ENCODE measurements at places on chromosomes 6 and 20.
A peak's percentile ranks its signal among the peaks of the same experiment; 100 is the strongest.

- no peak for DNase-seq
Observed at GRCh38 chr6:152018876-152019275, 211.4 kb downstream of the ESR1 start.

- DNase-seq = no peak
Observed at GRCh38 chr6:111692327-111693164, 86.9 kb upstream of the TRAF3IP2 start.

GRCh38 chr6:146679386-146679785 is 80.6 kb downstream of the ADGB start:
- no peak for DNase-seq

DNA sequence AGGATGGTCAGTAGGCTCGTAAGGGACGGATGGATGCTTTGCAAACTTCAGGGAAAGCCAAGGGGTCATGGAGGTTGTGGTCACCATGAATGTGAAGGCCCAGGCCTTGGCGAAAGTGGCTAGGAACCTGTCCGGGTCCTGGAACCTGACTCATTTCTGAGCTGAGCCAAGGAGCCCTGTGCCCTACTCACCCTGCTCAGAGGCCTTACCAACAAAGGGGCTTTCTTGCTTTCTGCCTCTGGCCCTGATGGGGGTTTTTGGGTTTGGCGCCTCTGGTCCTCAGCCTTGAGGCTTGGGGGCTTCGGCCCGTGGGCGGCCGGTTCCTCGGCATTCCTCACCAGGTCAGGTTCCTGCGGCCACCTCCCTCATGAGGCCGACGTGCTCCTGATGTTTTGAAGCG is 155.1 kb downstream of the DTNBP1 start:
- DNase-seq = no peak

- DNase-seq = peak; percentile 7
Observed at GRCh38 chr6:52984247-52984646, 10.8 kb downstream of the GSTA4 start.

GRCh38 chr6:235763-236360 is 56.4 kb upstream of the DUSP22 start:
- no peak for DNase-seq

GRCh38 chr6:321158-321438 is 28.8 kb downstream of the DUSP22 start:
- DNase-seq = no peak

- DNase-seq = no peak
Observed at GRCh38 chr6:116390581-116390980, 19.8 kb downstream of the DSE start.

GRCh38 chr6:48318670-48319069 is 207.7 kb upstream of the PTCHD4 start:
- DNase-seq = no peak

DNA sequence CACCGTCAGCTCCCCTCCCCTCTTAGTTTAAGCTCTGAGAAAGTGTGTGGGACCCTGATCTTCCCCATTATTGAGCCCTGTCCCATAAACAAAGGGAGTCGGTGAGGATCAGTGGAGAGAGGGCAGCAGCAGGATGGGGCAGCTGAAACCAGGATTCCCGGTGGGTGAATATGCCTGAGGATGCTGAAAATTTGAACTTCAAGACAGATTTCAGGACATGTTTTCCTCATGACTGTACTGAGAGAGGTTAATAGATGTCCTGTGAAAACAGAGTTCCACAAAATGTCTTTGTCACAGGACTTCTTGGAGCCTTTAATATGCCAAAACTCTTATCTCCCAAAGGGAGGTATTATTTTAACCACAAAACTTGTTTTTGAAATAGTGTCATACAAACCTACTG is 53.5 kb upstream of the SLC22A16 start:
- DNase-seq = no peak

DNA sequence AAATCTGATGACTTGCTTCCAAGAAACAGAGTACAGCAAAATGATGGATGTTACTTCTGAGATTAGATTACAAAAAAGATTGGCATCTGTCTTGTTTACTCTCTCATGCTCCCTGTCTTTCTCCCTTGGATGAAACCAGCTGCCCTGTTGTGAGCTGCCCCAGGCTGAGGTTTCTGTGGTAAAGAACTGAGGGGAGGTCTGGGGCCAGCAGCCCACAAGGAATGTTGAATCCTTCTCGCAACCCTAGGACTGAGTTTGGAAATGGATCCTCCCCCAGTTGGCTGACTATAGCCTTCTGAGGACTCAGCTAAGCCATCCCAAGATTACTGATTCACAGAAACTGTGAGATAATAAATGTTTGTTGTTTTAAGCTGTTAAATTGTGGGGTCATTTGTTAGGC is 5.6 kb upstream of the HECA start:
- DNase-seq = no peak

GRCh38 chr20:17287503-17287902 is 60.7 kb downstream of the PCSK2 start:
- no peak for DNase-seq

DNA sequence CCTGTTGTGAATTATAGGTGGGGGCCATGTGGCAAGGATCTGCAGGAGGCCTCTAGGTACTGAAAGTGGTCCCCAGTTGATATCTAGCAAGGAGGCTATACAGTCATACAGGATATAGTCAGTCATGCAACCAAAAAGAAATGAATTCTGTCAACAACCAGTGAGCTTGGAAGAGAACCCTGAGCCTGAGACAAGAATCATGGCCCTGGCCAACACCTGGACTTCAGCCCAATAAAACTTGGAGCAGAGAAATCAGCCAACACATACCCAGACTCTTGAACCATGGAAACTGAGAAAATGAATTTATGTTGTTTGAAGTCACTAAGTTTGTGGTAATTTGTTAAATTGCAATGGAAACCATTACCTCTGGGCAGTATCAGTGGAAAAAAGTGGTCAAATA is 370.2 kb downstream of the KIF16B start:
- DNase-seq = no peak

GRCh38 chr20:33322456-33322855 is 39.4 kb downstream of the BPIFB1 start:
- DNase-seq = no peak

GRCh38 chr6:116062496-116062895 is 1.8 kb upstream of the FRK start:
- no peak for DNase-seq

GRCh38 chr6:79238919-79239318 is 4.4 kb upstream of the HMGN3 start:
- DNase-seq = no peak

- peak; percentile 18 for DNase-seq
Observed at GRCh38 chr6:135094403-135094821, 39.8 kb upstream of the HBS1L start.

GRCh38 chr20:1786486-1786885 is 108.7 kb upstream of the SIRPA start:
- no peak for DNase-seq

DNA sequence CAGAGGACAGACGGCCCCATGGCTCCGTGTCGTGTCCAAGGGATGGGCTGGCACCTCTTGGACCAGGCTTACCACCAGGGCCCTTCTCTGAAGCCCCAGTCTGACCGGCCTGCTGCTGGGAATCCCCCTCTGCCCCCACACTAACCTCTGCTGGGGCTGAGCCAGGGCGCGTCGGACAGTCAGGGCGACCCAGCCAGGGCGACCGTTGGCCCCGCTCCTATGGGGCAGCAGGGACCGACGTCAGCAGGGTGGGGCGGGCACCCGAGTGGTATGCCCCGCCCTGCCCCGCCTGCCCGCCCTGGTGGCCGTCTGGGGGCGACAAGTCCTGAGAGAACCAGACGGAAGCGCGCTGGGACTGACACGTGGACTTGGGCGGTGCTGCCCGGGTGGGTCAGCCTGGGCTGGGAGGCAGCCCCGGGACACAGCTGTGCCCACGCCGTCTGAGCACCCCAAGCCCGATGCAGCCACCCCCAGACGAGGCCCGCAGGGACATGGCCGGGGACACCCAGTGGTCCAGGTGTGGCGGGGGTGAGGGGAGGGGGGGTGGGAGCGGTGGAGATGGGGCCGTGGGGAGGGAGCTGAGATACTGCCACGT is at the start of gene SLC17A9:
TSS of gene SLC17A9 (plus strand) at position 337 of the 595 bp plus-strand sequence. CDS start at position 459, 122 bp downstream.
- no peak for DNase-seq

- DNase-seq = no peak
Observed at GRCh38 chr20:10553326-10553984, 118.3 kb downstream of the SLX4IP start.

- DNase-seq = no peak
Observed at GRCh38 chr6:30062471-30063178, 1.6 kb downstream of the POLR1H start.

- DNase-seq = no peak
Observed at GRCh38 chr20:6663751-6664388, 103.6 kb upstream of the BMP2 start.

DNA sequence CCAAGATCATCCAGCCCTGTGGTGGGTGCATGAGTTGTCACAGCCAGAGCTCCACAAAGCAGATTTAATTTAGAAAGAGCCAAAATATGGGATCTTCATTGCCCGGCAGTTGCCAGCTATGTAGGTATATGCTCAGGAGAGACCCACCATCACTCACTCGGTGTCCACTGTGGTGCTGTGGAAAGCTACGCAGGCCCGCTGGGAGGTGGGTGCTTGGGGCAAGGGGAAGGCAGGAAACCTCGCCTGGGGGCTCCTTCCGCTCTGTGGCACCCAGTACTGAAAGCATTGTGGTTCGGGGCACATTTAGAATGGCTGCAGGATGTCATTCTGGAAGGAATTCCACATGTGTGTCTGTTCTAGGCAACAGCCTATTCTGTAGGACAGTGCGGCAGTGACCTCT is 259.9 kb downstream of the TAF4 start:
- DNase-seq = no peak

DNA sequence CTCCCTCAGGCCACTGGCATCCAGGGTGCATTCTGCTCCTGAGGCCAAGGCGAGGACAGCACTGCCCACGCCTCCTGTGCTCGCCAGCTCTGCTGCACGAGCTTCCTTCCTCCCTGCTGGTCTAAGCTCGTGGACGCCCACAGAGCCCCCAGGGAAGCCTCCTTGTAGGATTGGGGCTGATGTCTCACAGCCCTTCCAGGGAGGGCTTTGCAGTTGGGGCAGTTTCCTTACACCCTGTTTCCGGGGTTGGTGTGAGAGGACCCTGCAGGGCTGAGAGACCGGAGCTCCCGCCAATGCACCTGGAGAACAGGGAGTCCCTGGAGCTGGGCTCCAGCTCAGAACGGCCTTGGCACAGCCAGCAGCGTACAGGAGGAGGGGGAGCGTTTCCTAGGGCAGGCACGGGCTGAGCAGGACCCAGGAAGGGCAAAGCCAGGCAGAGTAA is 172.4 kb upstream of the PDE10A start:
- no peak for DNase-seq

DNA sequence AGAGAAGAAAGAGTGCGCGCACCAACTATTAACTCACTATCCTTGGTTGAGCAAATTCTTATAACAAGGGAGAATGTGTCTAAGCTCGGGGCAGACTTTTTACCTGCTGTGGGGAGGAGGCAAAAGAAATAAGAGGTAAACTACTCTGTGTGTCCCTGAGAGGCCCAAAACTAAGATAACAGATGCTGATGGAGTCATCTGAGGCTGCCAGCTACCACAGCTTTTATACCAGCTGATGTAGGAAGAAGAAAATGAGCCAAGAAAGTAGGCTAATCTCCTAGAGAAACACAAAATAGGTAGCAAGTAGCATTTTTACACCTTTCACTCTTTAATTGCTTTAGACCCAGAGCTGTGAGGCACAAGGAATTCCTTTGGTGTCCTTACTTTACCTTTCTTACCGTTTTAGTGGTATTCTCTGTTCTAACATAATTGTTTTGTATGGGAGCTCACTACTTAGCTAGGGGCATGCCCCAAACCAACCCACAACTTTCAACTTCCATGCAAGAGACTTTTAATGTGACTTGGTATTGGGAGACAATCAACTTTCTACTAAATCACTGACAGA is 27.8 kb upstream of the PIM1 start:
- DNase-seq = no peak

- no peak for DNase-seq
Observed at GRCh38 chr6:44053760-44054556, 73.3 kb downstream of the MRPL14 start.

DNA sequence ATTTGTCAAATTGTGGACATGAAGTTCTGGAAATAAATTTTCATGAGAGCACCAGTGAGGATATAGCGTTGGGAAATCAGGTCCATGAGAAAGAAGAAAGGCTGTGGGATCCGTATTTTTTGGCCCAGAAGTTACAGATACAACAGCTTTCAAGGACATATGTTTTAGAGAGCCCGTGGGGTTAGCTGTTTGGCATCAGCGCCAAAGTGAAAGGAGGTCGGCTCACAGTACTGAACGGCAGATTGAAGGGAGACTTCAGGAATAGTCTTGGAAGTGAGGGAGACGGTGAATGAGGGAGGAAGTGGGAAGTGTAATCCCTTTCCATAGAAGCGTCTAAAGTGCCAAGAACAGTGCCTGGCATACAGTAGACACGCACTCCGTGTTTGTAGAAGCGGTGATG is 31.8 kb downstream of the ZDHHC14 start:
- no peak for DNase-seq

GRCh38 chr6:16624636-16625290 is 136.5 kb downstream of the ATXN1 start:
- no peak for DNase-seq

DNA sequence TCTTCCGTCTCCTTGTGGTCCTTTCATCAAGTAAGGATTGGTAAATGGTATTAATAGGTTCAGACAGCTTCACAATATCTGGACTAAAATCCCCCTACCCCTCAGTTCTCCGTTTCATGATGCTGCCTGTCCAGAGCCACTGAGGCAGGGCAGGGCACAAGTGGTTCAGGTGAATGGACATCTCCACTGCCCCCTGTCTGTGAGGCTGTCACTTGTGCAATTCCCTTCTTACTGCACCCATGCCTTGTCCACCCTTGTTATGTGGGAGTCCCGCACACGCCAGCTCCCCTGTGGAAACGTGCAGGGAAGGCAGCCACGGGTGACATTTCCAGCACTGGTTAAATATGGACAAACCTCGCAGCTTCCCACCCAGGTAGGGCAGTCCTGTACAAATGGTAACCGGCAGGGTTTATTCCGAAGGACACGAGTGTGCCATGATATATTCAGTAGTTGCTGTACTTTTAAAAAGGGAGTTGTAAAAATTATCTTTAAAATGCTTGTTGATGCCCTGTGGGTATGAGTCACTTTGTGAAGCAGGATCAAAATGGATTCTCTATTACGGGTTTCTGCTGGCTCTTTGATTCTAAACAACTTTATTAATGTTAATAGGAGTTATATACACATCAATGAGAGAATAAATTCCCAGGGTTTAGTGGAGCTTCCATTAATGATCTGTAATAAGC is 73.5 kb downstream of the FYN start:
- DNase-seq = no peak

GRCh38 chr6:79712144-79712543 is 81.0 kb downstream of the SH3BGRL2 start:
- no peak for DNase-seq

- DNase-seq = no peak
Observed at GRCh38 chr20:2292416-2293110, 3.2 kb upstream of the TGM3 start.

GRCh38 chr6:166925141-166925996 is 31.0 kb downstream of the RNASET2 start:
- no peak for DNase-seq

GRCh38 chr6:63714091-63714490 is 78.5 kb downstream of the PHF3 start:
- no peak for DNase-seq

DNA sequence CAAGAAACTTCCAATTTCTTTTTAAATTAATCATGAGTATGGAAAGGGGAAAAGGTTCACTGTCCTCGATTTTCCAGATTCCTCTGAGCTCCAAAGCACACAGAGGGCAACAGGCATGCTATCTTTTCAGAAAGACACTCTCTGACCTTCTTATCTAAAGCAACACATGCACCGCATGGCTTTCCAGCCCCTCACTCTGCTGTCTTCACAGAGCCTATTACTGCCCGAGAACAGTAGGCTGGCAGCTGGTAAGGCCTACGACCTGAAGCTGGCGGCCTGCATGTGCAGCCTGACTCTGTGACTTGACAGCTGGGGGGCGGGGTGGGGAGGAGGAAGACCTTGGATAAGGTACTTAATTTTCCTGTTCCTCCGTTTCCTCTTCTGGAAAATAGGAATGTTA is 86.3 kb downstream of the ELOVL4 start:
- DNase-seq = no peak

Data from activated effector memory CD4-positive, alpha-beta T cell treated with Interleukin-2 at 50 U/mL for 16 hours (primary cell).